ENCODE measurements at places on chromosomes 1 and 21.
A peak's percentile ranks its signal among the peaks of the same experiment; 100 is the strongest.

DNA sequence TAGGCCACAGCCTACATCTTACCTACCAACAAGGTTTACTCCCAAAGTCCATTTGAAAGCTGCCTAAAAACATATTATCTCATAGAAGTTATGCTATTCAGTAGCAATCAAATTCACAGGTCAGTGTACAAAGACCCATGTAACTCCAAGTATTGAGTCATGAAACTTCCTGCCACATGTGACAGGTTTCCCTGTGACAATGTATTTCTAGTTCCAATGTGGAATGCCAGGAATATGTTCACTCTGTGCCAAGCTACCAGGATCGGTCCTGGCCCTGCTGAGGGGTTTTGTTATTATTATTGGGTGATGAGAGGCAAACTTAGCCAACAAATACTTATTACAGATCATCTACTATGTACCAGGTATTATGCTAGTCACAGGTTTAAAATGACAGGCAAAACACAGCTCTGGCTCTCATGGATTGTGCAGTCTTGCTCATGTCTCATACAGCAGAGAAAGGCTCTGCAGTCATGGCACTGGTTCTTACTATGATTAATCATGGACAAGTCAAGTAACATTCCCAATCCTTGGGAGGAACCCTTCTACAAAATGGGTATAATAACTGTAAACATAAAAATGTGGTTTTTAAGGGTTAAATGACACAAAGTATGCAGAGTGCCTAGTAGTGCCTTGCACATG, 22.5 kb downstream of the DPH5 start:
- H3K4me3 ChIP-seq, result no peak overlapping the region
- H3K4me1 ChIP-seq, result peaks cover 31% of the 10 kb centered on the region
- peak overlapping the region; percentile 26 for H3K27ac ChIP-seq
- no peaks in the 10 kb centered on the region for H3K27me3 ChIP-seq
- no peak for DNase-seq

DNA sequence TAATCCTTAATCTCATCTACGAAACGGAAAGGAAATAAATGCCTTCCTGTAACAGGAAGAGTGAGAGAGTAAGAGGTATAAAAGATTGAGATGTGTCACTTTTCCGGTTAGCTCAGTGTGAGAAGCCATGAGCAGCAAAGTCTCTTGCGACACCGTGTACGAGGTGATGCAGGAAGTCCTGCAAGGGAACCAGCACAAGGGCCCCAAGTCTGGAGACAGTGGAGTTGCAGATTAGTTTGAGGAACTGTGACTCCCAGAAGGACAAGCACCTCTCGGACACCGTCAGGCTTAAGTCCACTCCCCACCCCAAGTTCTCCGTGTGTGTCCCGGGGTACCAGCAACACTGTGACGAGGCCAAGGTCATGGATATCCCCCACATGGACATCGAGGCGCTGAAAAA, 592.3 kb upstream of the ADGRL2 start:
- no peak overlapping the region for H3K27ac ChIP-seq
- no peaks in the 10 kb centered on the region for H3K4me1 ChIP-seq
- no peak for DNase-seq
- H3K27me3 ChIP-seq, result no peaks in the 10 kb centered on the region
- H3K4me3 ChIP-seq, result no peak overlapping the region

DNA sequence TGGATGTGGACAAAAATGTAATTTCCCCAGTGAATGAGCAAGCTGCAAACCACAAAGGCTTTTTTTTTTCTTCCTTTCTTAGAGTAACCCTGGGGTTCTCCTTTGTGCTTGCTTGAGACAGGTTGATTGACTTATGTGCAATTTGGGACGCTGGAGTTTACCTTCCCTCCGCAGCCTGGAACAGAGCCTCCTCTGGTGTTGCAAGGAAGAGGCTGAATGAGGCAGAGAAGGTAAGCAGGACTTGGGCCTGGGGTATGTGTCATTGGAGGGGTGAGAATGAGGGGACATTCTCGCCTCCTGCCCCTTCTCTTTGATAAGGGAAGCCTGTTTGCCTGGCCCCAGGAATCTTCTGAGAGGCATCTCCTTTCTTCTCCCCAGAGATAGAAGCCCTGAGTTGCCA, 49.8 kb downstream of the NFASC start:
- H3K27me3 ChIP-seq, result peaks cover 3% of the 10 kb centered on the region
- H3K36me3 ChIP-seq, result no peaks in the 10 kb centered on the region
- no peak overlapping the region for H3K4me3 ChIP-seq
- no peak overlapping the region for H3K27ac ChIP-seq

DNA sequence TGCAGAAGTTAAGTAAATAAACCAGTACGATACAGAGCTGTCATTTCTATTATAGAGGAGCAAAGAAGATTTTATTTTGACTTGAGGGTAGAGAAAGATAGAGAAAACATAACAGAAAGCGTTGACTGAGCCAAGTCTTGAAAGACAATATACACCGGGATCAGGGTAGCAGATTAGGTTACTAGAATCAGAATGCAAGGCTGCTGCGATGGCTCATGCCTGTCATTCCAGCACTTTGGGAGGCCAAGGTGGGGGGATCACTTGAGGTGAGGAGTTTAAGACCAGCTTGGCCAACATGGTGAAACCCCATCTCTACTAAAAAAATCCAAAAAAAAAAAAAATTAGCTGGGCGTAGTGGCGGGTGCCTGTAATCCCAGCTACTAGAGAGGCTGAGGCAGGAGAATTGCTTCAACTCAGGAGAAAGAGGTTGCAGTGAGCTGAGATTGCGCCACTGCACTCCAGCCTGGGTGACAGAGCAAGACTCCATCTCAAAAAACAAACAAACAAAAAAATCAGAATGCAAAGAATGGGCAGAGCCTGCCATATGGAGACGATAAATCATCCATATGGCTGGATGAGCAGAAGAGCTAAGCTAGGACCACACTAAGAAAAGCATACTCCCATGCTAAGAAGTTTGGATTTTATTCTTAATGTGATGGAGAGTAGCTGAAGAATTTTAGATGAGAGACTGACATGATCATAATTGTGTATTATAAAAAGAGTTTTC, 9.9 kb upstream of the ABCD3 start:
- DNase-seq, result no peak
- H3K36me3 ChIP-seq, result no peaks in the 10 kb centered on the region
- H3K27ac ChIP-seq, result no peak overlapping the region
- H3K4me3 ChIP-seq, result no peak overlapping the region
- H3K4me1 ChIP-seq, result peaks cover 9% of the 10 kb centered on the region

GRCh38 chr21:36575306-36575705, 95.4 kb upstream of the CLDN14 start:
- no peak for DNase-seq
- no peak overlapping the region for H3K27ac ChIP-seq
- no peaks in the 10 kb centered on the region for H3K36me3 ChIP-seq
- no peaks in the 10 kb centered on the region for H3K27me3 ChIP-seq
- no peaks in the 10 kb centered on the region for H3K4me1 ChIP-seq

DNA sequence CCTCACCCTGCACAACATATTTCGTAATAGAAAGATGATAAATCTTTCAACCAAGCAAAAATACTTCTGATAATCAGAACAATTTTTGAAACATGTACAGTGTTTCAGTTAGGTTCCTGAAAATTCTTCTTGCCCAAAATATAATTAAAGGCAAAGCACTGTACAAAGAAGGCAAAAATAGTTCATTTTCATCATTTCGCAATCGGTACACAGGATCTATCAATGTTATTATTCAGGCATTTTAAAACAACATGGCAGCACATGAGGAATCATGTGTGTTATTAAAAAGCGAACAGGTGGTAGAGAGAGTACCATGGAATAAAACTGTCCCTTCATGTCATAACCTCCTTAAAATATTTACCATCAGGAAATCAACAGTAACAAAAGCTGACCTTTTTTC, 356.9 kb downstream of the DPYD start:
- H3K4me1 ChIP-seq, result no peaks in the 10 kb centered on the region
- H3K4me3 ChIP-seq, result no peak overlapping the region
- DNase-seq, result no peak
- no peaks in the 10 kb centered on the region for H3K36me3 ChIP-seq
- no peak overlapping the region for H3K27ac ChIP-seq
- no peaks in the 10 kb centered on the region for H3K27me3 ChIP-seq

DNA sequence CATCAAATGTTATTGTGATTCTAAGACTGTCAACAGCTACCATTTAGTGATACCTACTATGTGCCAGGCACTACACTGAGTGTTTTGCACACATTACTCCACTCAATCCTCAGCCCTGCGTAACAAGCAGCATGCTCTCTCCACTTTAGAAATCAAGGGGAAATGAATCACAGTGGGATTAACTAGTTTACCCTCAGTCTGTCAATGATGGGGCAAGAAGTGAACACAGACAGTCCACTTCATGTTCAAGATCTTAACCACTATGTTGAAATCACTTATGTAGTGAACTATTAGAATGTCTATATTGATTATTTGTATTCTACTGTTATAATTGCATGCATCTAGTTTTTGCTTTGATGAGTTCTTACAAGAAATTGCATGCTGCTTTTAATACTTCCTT, 165.3 kb downstream of the LTN1 start:
- H3K4me1 ChIP-seq, result peaks cover 2% of the 10 kb centered on the region
- peaks cover 3% of the 10 kb centered on the region for H3K27me3 ChIP-seq
- H3K4me3 ChIP-seq, result no peak overlapping the region
- no peak for DNase-seq
- H3K27ac ChIP-seq, result no peak overlapping the region

- H3K27ac ChIP-seq, result no peak overlapping the region
- DNase-seq, result no peak
- H3K36me3 ChIP-seq, result no peaks in the 10 kb centered on the region
- H3K4me3 ChIP-seq, result no peak overlapping the region
- H3K4me1 ChIP-seq, result peaks cover 7% of the 10 kb centered on the region
Observed at GRCh38 chr1:15762546-15762945, 4.0 kb downstream of the FBLIM1 start.

- H3K27ac ChIP-seq, result no peak overlapping the region
- DNase-seq, result no peak
Observed at GRCh38 chr1:184881941-184882913, 92.1 kb downstream of the NIBAN1 start.

DNA sequence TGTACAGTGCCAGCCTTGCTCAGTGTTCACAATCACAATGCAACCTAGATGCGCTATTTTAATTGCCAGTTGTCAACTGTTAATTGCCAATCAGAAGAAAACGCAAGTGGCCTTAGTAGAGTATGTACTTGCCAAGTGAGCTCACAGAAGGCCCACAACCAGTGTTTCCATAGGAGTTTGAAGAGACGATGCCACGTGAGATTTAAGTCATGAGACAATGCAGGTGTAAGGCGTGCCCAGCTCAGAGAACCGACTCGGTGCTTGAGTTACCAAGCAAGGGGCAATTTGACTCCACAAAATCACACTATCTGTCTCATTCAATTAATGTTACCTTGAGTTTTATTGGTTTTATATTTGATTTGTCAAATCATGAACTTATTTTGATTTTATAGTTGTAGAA, 65.6 kb downstream of the TEX35 start:
- no peak for DNase-seq
- H3K36me3 ChIP-seq, result peaks cover 2% of the 10 kb centered on the region
- H3K4me1 ChIP-seq, result peaks cover 94% of the 10 kb centered on the region
- H3K27me3 ChIP-seq, result no peaks in the 10 kb centered on the region
- peak overlapping the region; percentile 81 for H3K4me3 ChIP-seq

GRCh38 chr21:43193651-43194302, 25.0 kb downstream of the CRYAA start:
- H3K4me1 ChIP-seq, result peaks cover 23% of the 10 kb centered on the region
- no peak overlapping the region for H3K27ac ChIP-seq
- no peak overlapping the region for H3K4me3 ChIP-seq

GRCh38 chr1:93756657-93757056, 75.0 kb upstream of the BCAR3 start:
- H3K27me3 ChIP-seq, result no peaks in the 10 kb centered on the region
- no peak overlapping the region for H3K4me3 ChIP-seq
- H3K4me1 ChIP-seq, result peaks cover 18% of the 10 kb centered on the region
- no peak overlapping the region for H3K27ac ChIP-seq

- H3K27ac ChIP-seq, result peak overlapping the region; percentile 96
- no peak for DNase-seq
- peaks cover 84% of the 10 kb centered on the region for H3K4me1 ChIP-seq
- H3K36me3 ChIP-seq, result peaks cover 47% of the 10 kb centered on the region
- peaks cover 1% of the 10 kb centered on the region for H3K27me3 ChIP-seq
- peak overlapping the region; percentile 80 for H3K4me3 ChIP-seq
Observed at GRCh38 chr1:42955311-42956063, 3.2 kb downstream of the SLC2A1 start.

DNA sequence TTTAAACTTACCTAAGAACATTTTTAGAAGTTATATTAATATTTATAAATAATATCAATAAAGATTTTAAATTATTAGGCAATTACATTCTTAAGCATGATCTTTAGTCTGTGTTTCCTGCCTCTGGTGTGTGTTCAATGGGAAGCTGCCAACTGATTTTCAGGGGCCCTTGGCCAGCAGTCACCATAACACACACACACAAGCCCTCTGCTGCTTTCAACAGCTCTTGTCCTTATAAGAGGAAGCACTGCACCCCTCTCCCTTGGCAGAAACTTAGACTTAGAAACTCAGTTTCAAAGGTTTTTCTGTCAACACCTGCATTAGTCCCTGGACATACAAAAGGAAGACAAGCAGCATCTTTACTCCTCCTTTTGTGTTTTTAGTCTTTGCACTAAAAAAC, 81.4 kb downstream of the VAV3 start:
- peaks cover 63% of the 10 kb centered on the region for H3K4me1 ChIP-seq
- H3K27ac ChIP-seq, result no peak overlapping the region
- H3K27me3 ChIP-seq, result no peaks in the 10 kb centered on the region

DNA sequence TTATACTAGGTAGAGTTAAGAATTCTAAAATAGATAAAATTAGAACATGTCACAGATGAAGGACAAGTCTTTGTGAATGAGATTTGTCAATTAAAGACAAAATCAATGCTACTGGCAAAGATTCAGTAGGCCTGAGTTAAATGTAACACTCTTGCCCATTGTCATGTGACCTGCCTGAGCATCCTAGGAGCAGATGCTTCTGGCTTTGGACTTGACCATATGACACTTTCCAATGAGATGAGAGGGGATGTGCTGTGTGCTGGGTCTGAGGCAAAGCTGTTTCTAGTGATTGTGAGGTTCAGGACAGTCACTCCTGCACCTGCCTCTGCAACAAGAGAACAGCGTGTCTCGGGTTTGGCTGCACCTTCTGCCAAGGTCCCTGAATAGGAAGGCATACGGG, 144.9 kb downstream of the HIVEP3 start:
- no peaks in the 10 kb centered on the region for H3K27me3 ChIP-seq
- H3K4me3 ChIP-seq, result no peak overlapping the region
- no peak overlapping the region for H3K27ac ChIP-seq
- H3K4me1 ChIP-seq, result peaks cover 8% of the 10 kb centered on the region

- no peak overlapping the region for H3K4me3 ChIP-seq
- no peak overlapping the region for H3K27ac ChIP-seq
- peaks cover 10% of the 10 kb centered on the region for H3K4me1 ChIP-seq
- H3K36me3 ChIP-seq, result peaks cover 30% of the 10 kb centered on the region
- DNase-seq, result no peak
- no peaks in the 10 kb centered on the region for H3K27me3 ChIP-seq
Observed at GRCh38 chr1:231355171-231355570, 17.1 kb downstream of the SPRTN start.

- peaks cover 6% of the 10 kb centered on the region for H3K27me3 ChIP-seq
- no peak overlapping the region for H3K4me3 ChIP-seq
- DNase-seq, result no peak
- no peaks in the 10 kb centered on the region for H3K36me3 ChIP-seq
Observed at GRCh38 chr1:210910020-210910575, 223.8 kb downstream of the KCNH1 start.

GRCh38 chr1:170471398-170472053, 60.4 kb upstream of the GORAB start:
- H3K36me3 ChIP-seq, result no peaks in the 10 kb centered on the region
- H3K27me3 ChIP-seq, result no peaks in the 10 kb centered on the region
- H3K4me3 ChIP-seq, result no peak overlapping the region
- no peak overlapping the region for H3K27ac ChIP-seq
- H3K4me1 ChIP-seq, result no peaks in the 10 kb centered on the region

- no peak for DNase-seq
- no peaks in the 10 kb centered on the region for H3K4me1 ChIP-seq
- H3K27ac ChIP-seq, result no peak overlapping the region
- H3K36me3 ChIP-seq, result no peaks in the 10 kb centered on the region
- H3K4me3 ChIP-seq, result no peak overlapping the region
- H3K27me3 ChIP-seq, result no peaks in the 10 kb centered on the region
Observed at GRCh38 chr1:91764471-91765115, 121.4 kb downstream of the TGFBR3 start.
